ENCODE measurements at places on chromosomes 13 and 19.

- DNase-seq, result peak; percentile 63
Observed at GRCh38 chr19:12668932-12669269, 2.3 kb downstream of the WDR83 start.

- no peak for DNase-seq
Observed at GRCh38 chr13:89361909-89362308, 1690.7 kb downstream of the SLITRK5 start.

- no peak for DNase-seq
Observed at GRCh38 chr13:48750588-48751383, 97.1 kb downstream of the CYSLTR2 start.

- peak; percentile 71 for DNase-seq
Observed at GRCh38 chr19:33143897-33144405, 12.0 kb downstream of the WDR88 start.

GRCh38 chr19:33674626-33675367 is 53.0 kb downstream of the CHST8 start:
- DNase-seq, result no peak

DNA sequence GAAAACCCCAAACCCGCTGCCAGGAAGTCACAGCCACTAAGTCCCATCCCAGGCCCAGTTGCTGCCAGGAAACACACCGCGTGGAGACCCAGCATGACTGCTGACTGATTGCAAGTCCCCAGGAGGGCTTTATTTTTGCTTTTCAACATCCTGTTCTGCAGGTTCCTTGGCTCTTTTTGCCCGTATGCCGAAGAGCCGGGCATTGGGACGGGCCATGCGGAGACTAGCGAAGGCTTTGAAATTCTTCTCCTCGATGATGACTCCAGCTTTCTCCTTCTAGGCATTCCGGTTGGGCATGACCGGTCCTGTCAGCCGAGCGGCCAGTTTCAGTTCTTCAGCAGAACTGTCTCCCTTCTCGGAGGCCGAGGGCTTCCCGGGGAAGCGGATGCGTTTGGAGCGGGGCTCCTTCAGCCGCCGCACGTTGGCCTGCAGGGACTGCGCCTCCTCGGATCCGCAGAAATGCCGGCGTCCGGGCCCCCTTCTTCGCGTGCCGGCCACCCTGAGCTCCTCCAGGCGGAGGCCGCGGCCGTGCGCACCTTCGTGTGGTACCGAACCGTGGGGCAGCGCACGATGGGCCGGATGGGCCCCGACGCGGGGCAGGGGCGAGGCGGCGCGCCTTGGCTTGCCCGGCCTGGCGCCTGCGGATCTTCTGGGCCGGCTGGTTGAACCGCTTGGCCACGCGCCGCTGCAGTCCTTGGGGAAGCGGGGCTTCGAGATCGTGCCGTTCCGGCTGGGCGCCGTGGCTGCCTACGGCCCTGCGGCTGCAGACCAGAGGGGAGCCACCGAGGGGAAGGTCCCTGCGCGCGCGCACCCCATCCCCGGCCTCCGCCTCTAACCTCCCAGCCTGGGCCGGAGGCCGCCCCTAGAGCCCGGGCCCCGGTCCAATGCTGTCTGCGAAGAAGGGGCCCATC is 15.2 kb downstream of the ZSCAN5C start:
- DNase-seq, result peak; percentile 57

DNA sequence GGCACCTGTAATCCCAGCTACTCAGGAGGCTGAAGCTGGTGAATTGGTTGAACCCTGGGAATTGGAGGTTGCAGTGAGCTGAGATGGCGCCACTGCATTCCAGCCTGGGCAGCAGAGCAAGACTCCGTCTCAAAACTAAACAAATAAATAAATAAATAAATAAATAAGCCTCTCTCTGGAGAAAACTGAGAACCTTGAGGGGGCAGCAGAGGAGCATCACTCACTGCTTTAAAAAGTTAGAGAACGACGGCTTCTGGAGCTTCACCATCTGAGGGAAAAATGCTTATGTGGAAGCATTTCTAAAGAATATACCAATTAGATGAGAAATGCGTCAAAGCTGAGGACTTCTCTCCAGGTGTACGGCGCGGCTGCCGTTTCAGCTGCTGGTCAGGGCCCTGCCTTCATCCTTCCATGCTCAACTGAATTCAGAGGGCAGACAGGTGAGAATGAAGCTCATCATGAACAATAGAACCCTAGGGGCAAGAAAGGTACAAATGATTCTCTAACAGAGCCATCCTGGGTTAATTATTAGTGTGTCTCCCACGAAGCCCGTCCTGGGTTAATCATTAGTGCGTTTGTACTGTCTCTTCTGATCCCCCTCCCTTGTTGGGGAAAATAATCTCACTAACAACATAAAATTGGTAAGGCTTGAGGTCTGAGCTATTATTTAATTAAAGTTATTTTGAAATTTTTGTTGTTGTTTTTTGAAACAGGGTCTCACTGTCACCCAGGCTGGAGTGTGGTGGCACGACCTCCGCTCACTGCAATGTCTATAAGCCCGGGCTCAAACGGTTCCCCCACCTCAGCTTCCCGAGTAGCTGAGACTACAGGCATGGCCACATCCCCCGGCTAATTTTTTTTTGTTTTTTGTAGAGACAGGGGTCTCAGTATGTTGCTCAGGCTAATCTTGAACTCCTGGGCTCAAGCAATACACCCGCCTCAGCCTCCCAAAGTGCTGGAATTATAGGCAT is 80.1 kb downstream of the IPO5 start:
- peak; percentile 13 for DNase-seq

DNA sequence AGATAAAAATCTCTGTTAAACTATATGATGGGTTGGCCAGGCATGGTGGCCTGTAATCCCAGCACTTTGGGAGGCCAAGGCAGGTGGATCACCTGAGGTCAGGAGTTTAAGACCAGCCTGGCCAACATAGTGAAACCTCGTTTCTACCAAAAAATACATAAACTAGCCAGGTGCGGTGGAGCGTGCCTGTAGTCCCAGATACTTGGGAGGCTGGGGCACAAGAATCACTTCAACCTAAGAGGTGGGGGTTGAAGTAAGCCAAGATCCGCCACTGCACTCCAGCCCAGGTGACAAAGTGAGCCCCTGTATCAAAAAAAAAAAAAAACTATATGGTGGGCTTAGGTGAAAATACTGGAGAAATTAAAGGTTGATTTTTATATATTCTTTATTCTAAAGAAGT is 11.3 kb downstream of the TBC1D4 start:
- no peak for DNase-seq

GRCh38 chr13:23870356-23871140 is 18.7 kb downstream of the MIPEP start:
- DNase-seq, result no peak

DNA sequence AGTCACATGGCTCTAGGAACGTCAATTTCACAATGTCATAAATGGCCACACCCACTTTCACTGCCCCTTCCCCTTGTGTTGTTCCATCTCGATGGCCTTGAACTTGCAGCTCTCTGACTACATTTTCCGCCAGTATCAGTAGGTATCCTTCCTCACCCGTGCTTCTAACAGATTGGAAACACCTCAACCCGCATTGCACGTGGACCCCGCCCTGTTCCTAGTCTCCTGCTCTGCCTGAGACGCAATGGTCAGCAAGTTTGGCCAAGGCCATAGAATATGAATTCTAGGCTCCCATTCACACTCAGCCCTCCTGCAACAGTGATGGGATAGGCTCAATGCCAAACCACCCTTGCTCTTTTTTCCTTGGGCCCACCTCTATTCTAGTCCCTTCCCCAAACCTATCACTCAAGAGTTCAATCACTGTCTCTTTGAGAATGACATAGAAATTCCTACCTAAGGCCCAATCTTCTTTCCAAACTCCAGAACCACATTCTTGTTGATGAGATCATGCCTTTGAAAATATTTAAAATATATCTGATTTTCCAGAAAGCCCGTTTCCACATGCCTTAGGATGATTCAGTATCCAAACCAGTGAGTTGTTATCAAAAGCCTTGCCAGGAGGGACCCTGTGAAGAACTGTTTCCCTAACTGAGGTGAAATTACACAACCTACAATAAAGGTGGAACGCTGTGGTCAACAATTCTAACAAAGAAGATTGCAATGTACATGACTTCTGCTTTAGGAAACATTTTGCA is 334.6 kb downstream of the MYO16 start:
- DNase-seq, result no peak

- DNase-seq, result no peak
Observed at GRCh38 chr19:585551-586110, 4.0 kb upstream of the HCN2 start.

DNA sequence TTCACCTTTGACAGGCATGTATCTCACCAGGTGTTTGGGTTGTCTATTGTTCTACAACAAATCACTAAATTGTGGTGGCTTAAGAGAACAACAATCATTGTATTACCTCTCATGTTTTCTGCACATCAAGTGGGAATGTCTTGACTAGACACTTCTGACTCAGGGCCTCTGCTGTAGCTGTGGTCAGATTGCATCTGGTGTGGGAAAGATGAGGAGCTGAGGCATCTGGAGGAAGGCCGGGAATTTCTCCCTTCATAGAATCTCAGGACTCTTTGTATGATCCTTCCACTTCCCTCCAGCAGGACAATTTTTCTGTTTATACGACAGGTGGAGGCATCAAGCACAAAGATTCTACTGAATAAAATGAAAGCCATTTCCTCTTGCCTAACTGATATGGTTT is 511.8 kb upstream of the NBEA start:
- DNase-seq, result no peak

GRCh38 chr13:95710313-95710712 is 33.4 kb downstream of the DNAJC3 start:
- DNase-seq, result no peak

DNA sequence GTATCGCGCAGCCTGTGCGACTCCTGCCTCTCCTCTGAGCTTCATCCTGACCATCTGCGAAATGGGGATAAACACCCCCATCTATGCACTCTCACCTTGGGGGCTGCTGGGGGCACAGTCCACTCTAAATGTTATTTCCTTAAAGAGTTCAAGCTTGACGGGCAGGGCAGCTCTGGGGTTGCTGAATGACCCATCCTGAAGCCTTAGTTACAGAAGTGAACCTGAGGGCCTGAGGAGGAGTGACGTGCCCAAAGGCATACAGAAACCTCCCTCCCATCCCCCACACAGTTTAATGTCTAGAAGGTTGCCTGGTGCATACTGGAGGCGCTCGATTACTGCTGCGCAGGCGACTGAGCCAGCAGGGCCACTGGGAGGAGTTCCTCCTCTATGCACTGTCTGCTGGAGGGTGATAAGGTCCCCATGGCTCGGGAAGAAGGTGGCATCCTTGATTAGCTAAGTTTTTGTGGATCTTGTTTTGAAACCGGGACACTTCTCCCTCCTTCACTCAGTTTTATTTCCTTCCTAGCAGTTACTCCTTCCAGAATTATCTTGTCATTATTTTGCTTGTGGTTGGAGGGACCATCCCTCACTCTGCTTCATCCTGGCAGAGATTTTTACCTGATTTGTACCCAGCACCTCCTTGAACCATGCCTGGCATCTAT is 572 bp upstream of the FKBP8 start:
- DNase-seq, result peak; percentile 91

- peak; percentile 45 for DNase-seq
Observed at GRCh38 chr19:2239771-2240770, 3.4 kb downstream of the SF3A2 start.

- DNase-seq, result peak; percentile 11
Observed at GRCh38 chr19:48553676-48554384, 1.9 kb downstream of the SULT2B1 start.

GRCh38 chr13:108166078-108166477 is 49.3 kb downstream of the LIG4 start:
- no peak for DNase-seq

All from suppressor macrophage (primary cell).